ENCODE measurements at places on chromosomes 16 and 17.

GRCh38 chr16:67155295-67156142 is 4.2 kb downstream of the TRADD start:
- DNase-seq: no peak

- no peak for DNase-seq
These were observed 18.0 kb downstream of the ADAM11 start for GRCh38 chr17:44776628-44777393.

DNA sequence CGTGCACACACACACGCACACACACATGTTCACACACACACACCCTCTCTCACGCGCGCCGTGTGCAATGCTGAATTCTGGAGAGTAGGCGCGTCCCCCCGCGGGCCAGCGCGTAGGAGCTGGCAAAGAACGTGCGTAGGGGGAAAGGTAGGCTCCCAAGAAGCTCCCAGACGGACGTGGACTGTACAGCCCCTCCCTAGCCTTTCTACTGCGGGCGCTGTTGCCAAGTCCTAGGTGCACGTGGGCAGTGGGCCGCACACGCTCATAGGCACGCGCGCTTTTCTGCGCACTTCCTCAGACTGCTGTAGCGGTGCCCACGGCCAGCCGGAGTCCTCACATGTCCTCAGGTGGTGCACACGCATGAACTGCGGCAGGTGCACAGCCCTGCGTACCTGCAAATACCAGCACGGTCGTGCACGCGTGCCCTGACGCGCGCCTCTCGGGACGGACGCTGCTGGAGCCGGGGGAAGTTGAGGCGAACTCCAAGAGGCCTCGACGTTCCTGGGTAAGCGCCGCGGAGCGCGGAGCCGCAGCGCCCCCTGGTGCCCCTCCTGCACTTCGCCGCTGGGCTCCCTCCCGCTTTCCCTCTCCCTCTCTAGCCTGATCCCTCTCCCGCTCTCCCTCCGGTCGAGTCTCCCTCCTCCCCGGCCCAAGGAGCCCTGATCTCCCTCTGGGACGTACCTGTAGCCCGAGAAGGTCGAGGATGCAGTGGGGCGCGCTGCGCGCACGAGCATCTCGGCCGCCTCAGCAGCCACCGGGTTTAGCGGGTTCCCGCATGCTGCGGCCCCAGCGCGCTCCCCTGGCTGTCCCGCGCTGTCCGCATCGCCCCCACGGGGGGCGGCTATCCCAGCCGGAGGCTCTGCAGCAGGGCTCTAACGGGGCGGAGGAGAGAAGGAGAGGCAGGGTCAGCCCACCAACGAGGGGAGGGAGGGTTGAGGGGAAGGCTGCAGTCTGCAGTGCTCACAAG is 749 bp downstream of the GRIN2A start:
- no peak for DNase-seq

GRCh38 chr16:84541999-84542817 is 37.7 kb upstream of the MEAK7 start:
- DNase-seq: no peak

DNA sequence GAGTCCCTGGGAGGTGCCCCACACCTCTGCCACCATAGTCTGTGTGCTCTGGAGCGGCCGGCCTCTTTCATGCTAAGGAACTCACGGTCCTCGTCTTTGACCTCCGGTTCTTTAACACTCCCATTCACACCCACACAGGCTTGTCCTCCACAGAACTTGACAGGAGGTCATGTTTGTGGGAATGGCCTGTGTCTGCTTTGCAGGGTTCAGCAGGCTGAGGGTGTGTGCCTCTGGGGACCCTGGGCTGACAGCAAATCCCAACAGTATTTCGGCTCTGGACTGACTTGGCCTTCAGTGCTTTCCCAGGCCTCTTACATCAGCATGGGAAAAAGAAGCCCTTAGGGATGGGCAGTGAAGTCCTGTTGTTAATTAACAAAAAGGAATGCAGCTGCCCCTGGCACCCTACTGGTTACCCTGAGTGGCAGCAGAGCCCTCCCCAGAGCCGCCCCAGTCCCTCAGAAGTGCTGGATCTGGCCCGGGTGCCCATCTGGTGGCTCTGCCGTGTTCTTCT is 35.4 kb upstream of the ADORA2B start:
- DNase-seq: no peak

- no peak for DNase-seq
These were observed 51.4 kb upstream of the STAC2 start for GRCh38 chr17:39277110-39277509.

- peak; percentile 18 for DNase-seq
These were observed 3.3 kb downstream of the TPSD1 start for GRCh38 chr16:1258906-1259759.

DNA sequence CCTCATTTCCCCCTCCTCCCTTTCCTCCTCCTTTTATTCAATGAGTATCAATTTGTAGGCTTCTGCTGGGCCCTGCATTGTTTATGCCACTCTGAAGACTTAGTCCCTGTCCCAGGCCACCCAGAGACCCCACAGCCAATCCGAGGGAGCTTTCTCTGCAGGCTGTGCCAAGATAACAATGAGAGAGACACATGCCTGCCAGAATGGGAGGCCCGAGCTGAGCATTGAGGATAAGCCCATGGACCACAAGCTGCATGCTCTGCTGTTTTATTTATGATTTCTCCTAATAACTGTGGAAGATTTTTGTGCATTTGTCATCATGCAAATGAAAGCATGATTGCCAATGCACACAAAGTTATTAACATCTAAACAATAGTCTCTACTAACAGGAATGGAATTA is 3.0 kb downstream of the RCVRN start:
- DNase-seq: no peak

- DNase-seq: no peak
These were observed 10.6 kb upstream of the MFAP4 start for GRCh38 chr17:19397556-19398041.

GRCh38 chr16:85521552-85522307 is 91.4 kb upstream of the GSE1 start:
- DNase-seq: no peak

- no peak for DNase-seq
These were observed 34.9 kb downstream of the CD300LF start for GRCh38 chr17:74677558-74678466.

GRCh38 chr16:8847623-8848022 is 21.2 kb downstream of the CARHSP1 start:
- no peak for DNase-seq

GRCh38 chr17:8479431-8479947 is 43.8 kb downstream of the NDEL1 start:
- no peak for DNase-seq

- no peak for DNase-seq
These were observed 223.2 kb upstream of the DYNLRB2 start for GRCh38 chr16:80317599-80318037.

GRCh38 chr16:24130494-24131085 is 125.5 kb upstream of the CACNG3 start:
- DNase-seq: no peak

- DNase-seq: no peak
These were observed 1.9 kb downstream of the MSI2 start for GRCh38 chr17:57257895-57258851.

DNA sequence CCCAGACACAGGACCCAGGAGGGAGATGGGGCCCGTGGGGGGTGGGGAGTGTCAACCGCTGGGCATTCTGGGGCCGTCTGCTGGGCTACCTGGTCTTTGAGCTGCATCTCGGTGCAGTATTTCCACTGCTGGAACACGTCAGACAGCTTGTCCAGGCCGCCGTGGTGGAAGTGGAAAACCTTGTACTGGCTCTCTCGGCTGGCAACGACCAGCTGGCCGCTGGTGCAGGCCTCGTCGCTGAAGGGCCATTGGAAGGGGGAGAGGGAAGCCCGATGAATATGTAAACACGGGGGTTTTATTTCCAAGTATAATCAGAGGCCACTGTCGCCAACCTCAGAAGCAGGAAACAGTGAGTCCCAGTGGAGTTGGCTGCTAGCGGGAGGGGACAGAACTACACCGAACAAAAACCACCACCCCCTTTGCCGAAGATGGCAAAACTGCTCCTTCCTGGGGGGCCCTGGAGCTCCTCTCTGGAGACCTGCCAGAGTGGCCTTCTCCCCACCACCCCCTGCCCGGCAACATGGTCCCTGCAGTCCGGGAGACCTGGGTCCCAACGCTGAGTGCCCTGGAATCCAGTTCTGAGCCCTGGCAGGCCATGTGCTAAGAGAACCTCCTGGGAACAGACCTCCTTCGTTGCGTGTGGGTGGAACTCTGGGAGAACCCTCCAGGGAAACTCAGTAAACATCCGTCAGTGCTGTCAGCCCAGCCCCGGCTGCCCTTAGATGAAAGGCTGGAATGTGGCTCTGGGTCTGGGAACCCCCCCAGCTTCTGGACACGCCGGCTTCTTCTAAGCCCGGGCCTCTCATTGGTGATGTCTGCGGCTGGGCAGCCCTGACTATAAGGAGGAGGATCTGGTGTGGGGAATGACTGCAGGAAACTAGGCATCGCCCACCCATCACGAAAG is 84.1 kb downstream of the TBC1D16 start:
- no peak for DNase-seq

- DNase-seq: no peak
These were observed 38.6 kb downstream of the LITAFD start for GRCh38 chr16:8920645-8921346.

- DNase-seq: no peak
These were observed 20.5 kb downstream of the COG7 start for GRCh38 chr16:23432176-23433128.

DNA sequence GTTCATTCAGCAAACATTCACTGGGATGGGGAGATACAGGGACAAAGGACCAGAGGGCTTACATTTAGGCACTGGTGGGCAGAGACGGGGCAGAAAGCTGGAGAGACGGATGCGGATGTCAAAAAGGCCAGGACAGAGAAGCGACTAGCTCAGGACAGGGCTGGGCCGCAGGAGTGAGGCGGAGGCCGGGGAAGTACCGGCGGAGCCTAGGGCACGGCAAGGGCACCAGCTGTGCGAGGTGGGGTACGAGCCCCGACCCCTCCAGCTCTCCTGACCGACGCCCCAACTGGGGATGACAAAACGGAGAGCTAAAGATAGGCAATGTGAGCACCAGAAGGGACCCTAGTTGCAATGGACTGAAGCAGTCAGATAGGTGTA is 3.9 kb upstream of the SGCA start:
- DNase-seq: no peak

DNA sequence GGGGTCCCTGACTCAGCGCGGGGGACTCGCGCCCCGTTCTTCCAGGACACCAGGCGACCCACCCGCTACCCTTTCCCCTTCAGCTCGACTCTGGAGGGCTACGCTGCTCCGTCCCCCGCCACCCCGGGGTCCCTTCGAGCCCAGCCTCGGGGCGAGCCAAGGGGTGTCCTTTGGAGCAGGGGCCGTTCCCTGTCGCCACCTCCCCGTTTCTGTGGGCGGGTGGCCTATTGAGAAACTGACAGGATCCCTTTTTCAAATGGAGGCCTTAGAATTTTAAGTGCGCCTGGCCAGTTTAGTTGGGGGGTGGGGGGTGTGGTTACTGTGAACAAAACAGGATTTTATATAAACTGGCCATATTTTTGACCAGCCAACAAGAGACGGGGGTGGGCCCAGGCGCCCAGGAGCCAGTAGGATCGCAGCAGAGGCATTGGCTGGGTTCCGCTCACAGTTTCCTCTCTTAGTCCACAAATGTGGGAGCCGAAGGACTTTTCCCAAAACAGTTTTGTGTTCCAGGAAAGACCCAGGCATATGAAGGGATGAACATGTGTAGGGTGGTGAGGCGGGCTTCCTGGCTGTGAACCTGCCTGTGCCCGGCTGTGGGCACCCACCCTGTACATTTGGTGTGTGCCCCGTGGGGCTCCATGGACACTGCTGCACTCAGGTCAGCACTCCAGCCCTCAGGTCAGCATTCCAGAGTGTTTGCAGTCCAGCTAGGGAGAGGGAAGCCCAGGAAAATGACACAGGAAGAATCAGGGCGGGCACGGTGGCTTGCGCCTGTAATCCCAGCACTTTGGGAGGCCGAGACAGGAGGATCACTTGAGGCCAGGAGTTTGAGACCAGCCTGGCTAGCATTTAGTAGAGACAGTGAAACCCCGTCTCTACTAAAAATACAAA is 722 bp upstream of the TIMP2 start:
- no peak for DNase-seq

- no peak for DNase-seq
These were observed 6.0 kb upstream of the MAPT start for GRCh38 chr17:45888392-45888791.

- no peak for DNase-seq
These were observed 13.3 kb upstream of the FZD2 start for GRCh38 chr17:44543905-44544523.

DNA sequence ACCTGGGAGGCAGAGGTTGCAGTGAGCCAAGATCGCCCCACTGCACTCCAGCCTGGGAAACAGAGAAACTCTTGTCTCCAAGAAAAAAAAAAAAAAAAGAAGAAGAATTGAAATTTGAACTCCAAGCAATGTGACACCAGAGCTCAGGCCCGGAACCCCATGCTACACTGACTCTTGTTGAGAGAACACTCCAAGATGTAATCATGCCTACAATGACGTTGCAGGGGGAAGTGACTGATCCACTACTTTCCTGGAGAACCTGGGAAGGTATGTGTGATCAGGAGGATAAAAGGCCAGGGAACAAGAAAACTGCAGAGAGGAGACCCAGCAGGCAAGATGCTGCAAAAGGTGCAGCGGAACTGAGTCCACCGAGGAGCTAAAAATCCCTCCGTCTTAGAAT is 57.9 kb downstream of the ADCY9 start:
- DNase-seq: no peak

GRCh38 chr17:38825762-38826247 is 684 bp upstream of the CWC25 start:
- no peak for DNase-seq

DNA sequence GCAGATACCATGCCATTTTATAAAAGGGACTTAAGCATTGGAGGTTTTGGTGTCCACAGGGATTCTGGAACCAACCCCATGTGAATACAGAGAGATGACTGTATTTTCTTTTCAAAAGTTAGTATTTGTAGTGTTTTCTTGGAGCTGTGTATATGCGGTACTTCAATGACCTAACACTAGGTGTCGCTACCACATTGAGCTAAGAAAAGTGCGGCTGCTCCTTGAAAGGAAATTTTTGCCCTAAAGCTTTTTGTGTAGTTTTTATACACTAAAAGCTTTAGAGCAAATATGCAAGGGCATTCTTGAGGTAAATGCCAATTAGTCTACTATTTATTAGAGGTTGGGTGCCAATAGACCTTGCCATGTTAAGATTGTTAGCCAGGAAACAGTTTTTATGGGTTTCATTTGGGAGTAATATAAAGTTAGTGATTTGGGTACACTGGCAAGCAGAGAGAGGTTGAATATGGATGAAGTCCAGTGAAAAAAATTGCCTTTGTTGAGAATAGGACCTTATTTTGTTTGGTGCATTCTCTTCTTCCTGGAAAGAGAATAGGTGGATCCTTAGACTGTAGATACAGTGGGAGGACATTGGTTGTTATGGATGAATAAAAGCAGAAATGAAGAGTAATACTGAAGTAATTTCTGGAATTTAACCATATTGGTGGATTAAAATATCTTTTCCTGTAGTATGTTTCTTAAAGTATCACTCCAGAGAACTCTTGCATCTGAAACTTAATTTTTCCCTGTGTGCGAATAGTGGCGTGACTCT is 43.3 kb downstream of the BCAS3 start:
- peak; percentile 3 for DNase-seq

GRCh38 chr17:81498953-81499600 is 13.5 kb downstream of the ACTG1 start:
- no peak for DNase-seq

- DNase-seq: no peak
These were observed 13.5 kb upstream of the CIBAR2 start for GRCh38 chr16:85125570-85126393.

Data from NCI-H1417 treated with DMSO at 0.1 percent for 48 hours (cell line).